ENCODE measurements at places on chromosomes 16 and 17.

- DNase-seq = no peak
Measured at GRCh38 chr16:77328274-77328673, 106.6 kb downstream of the ADAMTS18 start.

DNA sequence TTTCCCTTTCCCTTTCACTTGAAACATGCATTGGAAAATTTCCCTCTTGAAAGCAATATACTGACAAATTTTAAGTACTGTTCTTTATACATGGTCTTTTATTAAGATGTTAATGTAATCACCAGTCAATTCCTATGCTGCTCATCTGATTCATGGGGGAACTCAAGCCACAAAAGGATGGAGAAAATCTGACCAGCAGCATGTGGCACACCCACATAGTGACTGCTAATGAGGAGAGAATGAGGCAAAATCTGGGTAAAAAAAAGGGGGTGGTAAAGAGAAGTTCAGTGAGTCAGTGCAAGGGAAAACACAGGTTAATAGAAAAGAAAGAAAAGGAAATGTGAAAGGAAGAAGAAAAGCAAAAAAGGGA is 11.3 kb downstream of the RFFL start:
- DNase-seq = no peak

DNA sequence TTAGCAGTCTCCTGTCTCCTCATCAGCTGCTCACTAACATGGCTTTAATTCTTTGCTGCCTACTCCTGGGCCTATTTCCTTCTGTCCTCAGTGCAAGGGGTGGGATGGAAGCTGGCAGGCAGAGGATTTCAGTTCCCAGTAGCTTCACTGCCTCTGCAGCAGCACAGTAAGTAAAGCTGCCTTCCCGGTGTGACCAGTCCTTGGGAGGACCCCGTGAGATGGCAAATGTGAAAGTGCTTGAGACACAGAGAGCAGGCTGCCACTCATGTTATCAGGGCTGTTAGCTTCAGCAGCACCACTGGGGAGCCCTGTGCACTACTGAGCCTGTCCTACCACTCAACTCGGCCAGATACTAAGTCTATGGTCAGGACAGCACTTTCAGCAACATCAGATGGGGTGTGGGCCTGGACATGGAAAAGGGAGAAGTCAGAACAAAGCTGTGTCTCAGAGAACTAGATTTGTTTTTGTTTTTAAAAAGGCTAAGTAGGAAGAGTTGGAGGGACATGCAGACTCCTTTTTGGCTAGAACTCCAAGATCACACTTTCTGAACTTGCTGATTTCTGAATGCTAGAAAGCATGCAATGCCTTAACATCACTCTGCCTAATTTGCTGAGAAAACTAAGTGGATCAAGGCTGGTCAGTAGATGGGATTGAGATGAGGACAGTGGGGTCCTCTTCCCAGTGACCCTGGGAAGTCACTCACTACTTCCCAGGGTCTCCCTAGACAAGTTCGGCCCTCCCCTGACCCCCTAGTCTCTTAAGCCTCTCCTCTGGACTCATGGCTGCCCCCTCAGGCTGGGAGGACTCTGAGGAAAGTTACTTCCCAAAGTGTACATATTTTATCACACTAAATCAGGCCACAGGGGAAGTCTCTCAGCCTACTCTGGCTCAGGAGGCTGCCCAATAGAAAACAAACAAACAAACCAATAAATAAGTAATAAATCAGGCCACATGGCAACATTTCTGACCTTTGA is 1.1 kb downstream of the ACSF2 start:
- DNase-seq = no peak

DNA sequence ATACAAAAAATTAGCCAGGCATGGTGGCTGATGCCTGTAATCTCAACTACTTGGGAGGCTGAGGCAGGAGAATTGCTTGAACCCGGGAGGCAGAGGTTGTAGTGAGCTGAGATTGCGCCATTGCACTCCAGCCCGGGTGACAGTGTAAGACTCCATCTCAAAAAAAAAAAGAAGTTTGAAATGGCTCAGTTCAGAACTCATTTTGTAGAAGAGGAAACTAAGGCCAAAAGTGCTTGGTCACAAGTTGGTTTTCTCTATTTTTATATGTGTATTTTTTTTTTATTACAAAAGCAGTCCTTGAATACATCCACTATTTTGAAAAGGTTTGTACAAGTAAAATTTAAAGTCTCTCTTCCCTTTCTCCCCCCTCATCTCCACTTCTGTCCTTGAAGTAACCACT is 5.5 kb downstream of the TAC4 start:
- DNase-seq = no peak

DNA sequence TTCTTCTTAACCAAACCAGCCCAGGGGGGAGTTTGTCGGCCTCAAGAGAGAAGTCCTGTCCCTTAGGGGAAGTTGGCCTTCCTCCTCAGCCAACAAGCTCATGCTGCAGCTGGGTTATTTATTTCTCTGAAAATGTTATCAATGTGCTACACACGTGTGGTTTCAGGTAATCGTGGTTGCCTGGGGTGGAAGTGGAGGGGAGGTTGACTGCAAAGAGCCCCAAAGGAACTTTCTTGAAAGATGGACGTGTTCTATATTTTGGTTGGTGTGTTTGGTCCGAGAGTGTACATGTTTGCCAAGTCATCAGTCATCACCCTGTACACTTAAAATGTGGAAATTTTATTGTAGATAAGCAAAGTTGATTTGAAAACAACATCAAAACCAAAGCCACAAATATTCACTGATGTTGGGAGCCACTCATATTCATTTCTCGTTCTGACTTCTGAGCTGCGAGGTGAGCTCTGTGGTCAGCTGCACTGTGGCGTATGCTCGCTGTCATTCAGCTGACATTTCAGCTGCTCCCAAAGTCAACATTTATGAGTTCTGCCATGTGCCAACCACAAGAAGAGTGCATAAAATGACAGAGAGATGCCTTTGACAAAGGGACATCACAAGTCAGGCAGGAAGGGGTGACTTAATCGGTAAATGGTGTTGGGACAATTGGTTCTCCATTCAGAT is 26.5 kb upstream of the ADGRG1 start:
- no peak for DNase-seq

GRCh38 chr17:29178750-29179231 is 1.4 kb downstream of the MYO18A start:
- DNase-seq = no peak

DNA sequence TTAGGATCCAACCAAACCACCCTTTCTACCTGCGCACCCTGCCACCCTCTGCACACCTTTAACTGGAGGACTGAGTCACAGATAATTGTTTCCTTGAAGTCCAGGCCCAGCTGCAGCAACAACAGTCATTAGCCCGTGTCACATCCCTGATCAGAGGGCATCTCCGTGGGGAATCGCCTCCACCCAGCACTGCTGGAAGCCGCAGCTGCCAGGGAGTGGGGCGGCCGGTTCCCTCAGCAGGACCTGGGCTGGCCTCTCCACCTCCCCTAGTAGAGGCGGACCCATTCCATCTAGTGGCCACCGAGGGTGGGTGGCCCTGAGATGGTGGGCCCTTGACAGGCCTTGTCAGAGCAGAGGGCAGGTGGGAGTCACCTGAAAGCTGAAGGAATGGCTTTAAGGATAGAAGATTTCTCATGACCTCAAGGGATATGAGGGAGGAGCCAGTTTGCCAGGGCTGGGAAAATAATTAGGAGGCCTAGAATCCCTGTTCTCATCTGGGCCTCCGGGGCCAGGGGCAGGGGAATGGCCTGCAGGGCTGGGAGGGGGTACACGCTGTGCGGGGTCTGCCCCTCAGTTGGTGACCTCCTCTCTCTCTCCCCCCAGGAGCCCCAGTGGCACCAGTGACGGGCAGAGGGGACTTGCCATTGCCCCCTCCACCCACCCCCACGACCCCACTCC is 6.2 kb downstream of the PRSS53 start:
- no peak for DNase-seq

DNA sequence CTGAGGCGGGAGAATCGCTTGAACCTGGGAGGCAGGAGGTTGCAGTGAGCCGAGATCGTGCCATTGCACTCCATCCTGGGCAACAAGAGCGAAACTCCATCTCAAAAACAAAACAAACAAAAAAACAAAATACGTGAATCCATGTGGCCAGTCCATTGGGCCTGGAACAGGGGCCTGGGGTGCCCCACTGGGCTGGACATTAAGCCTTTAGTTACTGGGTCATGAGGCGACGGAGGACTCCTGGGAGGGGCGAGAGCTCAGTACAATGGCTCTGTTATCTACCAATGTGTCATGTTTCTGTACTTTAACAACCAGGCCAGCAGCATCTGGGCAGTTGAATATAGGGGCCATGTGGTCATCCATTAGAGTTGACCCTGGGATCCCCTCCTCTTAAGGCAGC is 18.9 kb upstream of the CLEC18A start:
- no peak for DNase-seq

- no peak for DNase-seq
Measured at GRCh38 chr17:57537524-57538410, 207.3 kb downstream of the CCDC182 start.

GRCh38 chr16:89123001-89123830 is 29.6 kb downstream of the ACSF3 start:
- no peak for DNase-seq

DNA sequence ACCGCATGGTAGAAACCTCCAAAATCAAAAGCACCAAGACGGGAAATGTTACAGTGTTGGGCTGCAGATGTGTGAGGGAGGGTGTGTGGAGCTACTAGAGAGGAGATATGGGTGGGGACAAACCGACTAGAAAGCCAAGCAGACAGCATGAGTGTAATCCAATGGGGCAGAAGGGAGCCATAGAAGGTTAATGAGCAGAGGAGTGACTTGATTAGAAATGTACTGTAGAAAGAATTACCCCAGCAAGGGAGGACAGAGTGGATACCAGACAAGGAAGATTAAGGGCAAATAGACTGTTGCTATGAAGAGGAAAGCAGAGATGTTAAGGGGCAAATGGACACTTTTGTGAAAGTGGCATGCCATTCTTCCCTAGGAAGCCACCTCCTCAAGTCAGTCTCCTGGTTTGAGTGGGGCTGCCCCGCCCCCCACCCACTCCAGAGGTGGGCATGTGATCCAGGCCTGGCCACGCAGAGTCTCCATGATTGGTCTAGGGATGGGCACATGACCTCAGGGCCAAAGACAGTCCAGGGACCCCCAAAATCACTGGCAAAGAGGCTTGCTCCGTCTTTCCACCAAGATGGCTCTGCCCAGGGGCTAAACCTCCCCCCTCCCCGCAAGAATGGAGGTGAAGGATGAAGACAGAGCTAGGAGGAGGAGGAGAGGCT is 4.3 kb downstream of the COTL1 start:
- no peak for DNase-seq

GRCh38 chr17:82330322-82331239 is 3.0 kb downstream of the SECTM1 start:
- DNase-seq = peak; percentile 73

GRCh38 chr16:28621481-28622155 is 11.8 kb upstream of the SULT1A1 start:
- no peak for DNase-seq

- DNase-seq = no peak
Measured at GRCh38 chr16:30018731-30019158, 4.3 kb upstream of the C16orf92 start.

GRCh38 chr16:35184356-35184870 is 1725.0 kb downstream of the TP53TG3F start:
- no peak for DNase-seq

DNA sequence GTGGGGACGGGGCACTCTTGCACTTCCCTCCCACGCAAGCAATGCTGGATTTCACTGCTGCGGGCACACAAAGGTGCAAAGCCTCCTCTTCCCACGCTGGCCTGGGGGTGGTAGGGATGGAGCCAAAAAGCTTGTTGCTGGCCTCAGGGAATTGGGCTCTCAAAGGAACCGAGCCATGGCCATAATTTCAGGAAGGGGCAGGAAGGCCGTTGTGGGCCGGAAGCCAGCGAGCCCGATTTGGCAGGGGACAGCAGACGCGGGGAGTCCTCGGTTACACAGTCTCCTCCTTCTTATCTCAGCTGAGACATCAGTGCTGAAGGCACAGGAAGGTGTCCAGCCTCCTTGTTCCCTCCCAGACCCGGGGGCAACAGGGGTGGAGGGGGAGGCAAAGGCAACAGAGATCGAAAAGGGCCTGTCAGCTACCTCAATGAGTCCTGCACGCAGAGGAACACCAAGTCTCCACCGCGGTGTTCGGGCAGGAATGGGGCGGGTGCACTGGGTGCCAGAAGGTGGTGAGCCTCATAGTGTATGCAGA is 59.5 kb downstream of the SLFN11 start:
- no peak for DNase-seq

DNA sequence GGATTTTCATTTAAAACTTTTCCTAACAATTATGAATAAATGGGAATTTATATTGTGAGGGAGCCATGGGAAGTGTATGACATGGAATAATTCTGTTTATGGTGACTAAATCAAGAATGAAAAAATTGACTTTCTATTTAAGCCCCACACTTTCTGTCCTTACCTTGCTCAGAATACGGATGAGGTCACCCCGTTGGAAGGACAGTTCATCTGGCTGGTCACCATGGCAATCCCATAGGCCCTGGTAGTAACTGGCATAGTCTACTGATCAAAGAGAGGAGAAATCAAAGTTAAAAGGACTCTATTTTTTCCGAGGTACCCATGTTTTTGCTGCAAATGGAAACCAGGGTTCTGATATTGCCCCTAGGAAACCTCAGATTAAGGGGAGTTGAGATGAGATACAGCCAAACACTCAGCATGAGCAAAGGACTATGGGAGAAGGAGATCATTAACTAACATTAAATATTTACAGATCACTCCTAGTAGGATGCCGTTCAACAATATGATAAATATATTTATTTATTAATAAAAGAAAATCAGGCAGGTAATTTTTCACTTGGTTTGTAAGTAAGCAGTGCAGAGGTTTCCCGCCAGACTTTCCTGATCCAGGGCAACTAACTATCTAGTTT is 54.9 kb downstream of the SNX11 start:
- DNase-seq = no peak

DNA sequence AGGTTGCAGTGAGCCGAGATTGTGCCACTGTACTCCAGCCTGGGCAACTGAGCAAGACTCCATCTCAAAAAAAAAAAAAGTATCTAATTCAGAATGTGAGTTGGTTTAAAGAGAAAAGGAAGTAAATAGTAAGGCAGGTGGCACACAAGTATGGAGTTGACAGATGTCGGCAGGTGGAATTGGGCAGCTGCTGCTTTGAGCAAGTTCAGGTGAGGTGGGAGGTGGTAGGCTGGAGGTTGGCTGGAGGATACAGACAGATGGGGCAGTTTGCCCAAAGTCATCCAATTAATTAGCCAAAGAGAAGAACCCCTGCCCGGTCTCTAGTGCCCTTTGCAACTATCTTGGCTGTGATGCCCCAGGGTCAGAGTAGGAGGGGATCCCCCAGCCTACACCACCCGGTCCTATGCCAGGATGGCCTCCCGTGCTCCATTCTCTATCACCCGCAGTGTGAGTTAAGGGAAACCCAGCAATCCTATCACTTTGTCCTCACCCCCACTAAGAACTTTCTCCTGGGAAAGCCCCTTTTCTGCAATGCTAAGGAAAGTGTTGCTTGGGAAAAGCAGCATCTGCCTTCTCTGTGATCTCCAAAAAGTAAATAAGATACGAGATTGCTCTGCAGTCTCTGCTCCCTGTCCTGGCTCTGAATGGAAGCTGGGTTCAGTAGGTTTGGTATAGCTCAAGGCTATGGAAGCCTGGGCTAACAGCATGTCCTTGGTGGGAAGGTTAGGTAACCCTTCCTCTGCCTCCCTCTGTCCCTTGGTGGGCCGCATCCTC is 32.2 kb downstream of the SLC12A3 start:
- no peak for DNase-seq

DNA sequence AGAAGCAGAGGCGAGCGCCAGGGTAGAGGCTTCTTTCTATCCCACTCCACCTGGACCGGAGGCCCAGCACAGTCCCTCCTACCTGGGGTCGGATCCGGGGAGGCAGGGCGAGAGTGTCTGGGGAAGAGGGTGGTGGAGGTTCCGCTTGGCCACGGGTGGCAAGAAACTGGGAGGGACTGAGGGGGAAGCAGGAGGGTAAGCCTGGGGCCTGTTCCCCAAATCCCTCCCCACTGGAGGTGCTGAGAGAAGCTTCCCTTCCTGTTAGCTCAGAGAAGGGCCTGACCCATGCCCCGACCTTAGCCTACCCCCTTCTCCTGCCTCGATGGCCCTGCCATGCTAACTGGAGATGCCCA is 1.8 kb upstream of the TPPP3 start:
- DNase-seq = no peak
